ENCODE measurements at places on chromosomes 6 and 20.

DNA sequence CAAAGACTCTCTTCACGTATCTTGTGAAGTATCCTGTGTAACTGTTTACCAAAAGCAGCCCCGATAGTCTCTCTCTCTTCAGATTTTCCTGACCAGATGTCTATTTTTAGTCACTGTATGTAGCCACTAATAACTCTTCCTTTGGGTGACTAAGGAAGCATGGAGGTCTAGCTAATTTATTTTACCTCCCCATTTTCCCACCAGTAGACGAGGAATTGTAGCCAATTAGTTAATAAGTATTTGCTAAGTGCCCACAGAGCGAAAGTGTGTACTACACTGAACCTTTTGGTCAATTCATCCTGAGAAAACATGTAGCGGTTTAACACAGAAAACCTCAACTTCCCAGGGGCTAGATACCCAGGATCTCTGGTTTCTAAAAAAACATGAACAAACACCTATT lies 180.6 kb downstream of the TBX18 start:
- DNase-seq: no peak

- DNase-seq: no peak
Observed at GRCh38 chr6:380234-381218, 11.0 kb upstream of the IRF4 start.

DNA sequence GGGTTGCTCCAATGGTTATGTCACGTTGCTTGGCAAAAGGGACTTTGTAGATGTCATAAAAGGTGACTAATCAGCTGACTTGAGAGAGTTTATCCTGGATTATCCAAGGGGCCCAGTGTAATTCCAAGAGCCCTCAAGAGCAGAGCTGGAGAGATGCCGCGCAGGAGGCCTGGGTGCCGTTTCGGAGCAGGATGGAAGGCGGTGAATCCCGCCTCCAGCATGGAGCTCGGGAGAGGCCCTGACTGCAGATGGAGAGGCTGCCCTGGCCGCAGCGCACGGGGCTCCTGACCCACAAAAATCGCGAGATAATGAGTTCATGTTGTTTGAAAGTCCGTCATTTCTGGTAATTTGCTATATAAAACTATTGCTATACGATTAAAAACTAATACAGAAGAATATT lies 219.8 kb downstream of the ZDHHC14 start:
- DNase-seq: no peak

DNA sequence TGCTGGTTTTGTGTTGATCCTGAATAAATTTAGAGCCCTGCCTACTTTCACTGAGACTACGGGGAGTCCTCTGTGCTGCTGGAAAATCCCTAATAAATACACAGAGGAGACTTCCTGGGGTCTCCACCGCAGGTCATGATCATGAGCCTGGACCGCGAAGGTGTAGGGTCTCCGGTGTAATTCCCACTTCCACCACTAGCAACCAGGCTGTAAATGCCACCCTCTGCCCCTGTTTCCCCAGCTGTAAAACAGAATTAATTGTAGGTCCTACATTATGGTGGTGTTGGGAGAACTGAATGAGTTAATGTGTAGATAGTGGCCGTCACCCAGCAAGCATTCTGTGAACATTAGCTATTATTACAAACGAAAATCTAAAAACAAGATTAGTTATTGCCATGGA lies 191.6 kb upstream of the THBS2 start:
- DNase-seq: no peak

DNA sequence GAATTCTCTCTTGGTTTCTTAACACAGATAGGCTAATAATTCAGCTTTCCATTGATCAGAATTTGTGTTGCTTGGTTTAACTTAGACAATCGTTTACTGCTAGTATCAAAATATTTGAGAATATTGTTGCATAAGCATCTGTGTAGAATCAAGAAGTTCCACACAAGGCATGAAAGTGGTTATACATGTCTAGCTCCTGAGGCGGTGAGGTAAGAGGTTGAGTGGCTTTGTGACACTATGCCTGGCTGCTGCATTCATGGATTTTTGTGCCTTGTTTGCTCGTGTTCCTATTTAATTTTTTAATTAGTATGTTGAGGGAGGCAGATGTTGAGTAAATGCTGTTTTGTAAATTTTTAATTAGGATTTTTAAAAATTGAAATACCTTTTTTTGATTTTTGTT lies 10.2 kb downstream of the PKIB start:
- DNase-seq: no peak

DNA sequence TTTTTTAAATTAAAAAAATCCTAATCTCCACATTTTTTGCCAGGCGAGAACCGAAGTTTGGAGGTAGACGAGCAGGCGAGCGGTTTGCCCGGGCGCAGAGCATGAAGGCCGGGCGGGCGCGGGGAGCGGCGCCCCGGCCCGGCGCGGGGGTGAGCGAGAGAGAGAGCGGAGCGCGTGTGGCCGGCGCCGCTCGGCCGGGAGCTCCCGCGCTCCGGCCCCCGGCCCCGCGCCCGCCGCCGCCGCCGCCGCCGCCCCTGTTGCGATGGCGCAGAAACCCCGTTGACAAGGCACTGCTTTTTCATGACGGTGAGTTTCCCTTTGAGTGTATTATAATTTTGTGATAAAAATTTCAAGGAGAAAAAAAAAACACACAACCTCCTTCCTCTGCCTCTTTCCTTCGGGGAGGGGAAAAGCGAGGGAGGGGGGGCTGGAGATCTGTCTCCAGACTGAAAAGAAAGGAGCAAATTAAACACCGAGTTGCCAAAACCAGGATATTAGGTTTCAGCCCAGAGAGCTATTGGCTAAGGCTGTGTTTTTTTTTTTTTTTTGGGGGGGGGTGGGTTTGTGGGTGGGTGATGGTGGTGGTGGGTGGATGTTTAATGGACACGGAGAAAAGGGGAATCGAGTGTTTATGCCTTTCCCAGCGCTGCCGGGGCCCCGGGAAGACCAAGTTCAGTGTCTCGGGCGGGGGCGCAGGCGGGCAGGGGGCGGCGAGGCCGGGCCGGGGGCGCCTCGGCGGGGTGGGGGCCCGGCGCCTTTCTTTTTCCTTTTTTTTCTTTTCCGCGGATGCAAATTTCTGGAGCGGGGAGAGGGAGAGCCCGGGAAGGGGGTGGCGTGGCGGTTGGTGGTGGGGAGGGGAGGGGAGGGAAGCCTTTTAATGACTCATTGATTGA lies at the start of gene BICRAL:
BICRAL (plus strand) TSS at position 257 of the 893 bp plus-strand sequence. CDS start 39,971 bp downstream, outside the sequence.
- peak; percentile 58 for DNase-seq

DNA sequence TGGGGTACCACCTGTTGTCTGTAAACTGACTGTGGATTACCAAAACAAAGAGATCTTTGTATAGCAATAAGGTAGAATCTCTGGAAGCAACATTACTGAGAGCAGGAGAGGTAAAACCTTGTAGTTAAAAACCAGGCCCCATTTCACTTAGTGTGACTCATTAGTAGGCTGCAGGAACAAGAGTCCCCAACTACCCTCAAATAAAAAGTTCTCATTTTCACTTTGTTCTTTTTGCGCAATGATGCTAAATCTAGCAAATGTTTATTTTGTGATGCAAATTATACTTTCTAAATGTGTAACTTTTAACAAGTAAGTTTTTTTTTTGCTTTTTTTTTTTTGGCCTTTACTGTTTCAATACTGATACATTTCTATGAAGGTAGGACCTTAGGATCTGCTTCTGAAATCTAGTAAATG lies 67.1 kb downstream of the ESF1 start:
- DNase-seq: no peak

Data from ELF-1 (cell line).